ENCODE measurements at places on chromosomes 6 and 20.
A peak's percentile ranks its signal among the peaks of the same experiment; 100 is the strongest.

- DNase-seq, result no peak
These were observed 69.6 kb downstream of the JAG1 start for GRCh38 chr20:10603971-10604864.

GRCh38 chr6:14077193-14077867, 40.2 kb upstream of the CD83 start:
- no peak for DNase-seq

- DNase-seq, result no peak
These were observed 47.9 kb downstream of the CD2AP start for GRCh38 chr6:47525330-47526057.

GRCh38 chr6:106773522-106773921, 144.1 kb downstream of the QRSL1 start:
- no peak for DNase-seq

GRCh38 chr6:46979206-46979605, 57.5 kb upstream of the ADGRF5 start:
- DNase-seq, result no peak

DNA sequence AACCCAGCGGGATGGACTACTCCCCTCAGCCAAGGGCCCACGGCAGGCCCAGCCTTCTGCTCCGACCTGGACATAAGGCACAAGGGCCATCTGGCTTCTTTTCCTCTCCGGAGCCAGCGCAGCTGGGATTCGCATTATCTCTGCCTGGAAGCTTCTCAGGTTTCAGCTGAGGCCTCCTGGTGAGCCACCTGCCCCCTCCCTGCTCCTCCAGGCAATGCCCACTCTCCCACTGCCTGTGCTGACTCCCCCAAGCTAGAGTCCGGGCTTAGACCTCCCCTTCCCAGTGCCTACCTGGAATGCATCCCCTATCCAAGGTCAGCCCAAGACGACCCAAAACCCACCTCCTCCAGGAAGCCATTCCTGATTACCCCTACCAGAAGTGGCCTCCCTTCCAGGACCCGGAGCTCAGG, 60.7 kb downstream of the EZR start:
- DNase-seq, result peak; percentile 9

GRCh38 chr20:31723069-31723318, 326 bp upstream of the BCL2L1 start:
- no peak for DNase-seq

DNA sequence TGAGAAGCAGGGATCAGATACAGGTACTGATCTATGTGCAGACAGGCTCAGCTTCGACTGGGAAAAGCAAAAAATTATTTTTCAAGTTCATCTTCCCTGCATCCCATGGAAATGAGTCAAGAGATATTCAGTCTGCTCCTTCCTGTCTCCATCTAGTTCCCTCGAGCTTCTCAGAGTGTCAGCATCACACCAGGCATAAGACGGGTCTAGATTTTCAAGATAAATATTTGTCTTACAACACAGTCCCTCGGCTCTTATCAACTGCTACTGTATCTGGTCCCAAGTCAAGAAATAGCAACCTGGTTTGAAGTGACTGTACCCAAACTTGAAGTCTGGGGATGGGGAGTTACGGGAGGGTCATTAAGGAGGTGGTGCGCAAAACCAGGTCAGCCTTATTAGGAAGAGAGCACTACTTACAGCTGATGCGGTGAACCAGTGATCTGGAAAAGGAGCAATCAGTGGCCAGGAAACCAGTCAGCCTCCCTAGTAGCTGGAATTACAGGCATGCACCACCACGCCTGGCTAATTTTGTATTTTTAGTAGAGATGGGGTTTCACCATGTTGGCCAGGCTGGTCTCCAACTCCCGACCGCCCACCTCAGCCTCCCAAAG, 29.7 kb downstream of the ZMYND8 start:
- no peak for DNase-seq

GRCh38 chr6:126261792-126262421, 78.0 kb upstream of the CENPW start:
- DNase-seq, result no peak

DNA sequence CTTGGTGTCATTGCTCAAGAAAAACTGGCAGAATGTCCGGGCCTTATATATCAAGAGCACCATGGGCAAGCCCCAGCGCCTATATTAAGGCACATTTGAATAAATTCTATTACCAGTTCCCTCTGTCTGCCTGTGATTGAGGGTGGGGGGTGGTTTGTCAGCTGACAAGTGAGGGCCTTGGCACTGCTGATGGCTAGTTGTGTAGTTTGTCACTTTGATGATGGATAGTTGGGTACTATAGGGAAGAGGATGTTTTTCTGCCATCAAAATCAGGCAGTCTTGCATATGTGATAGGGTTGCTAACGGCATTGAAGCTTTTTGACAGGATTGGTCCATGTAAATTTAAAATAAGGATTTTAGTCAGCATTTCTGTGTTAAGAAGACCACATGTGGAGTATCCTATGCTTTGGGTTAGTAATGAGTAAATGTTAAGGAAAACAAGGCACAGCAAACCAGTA, 2.5 kb downstream of the RPL10A start:
- no peak for DNase-seq

DNA sequence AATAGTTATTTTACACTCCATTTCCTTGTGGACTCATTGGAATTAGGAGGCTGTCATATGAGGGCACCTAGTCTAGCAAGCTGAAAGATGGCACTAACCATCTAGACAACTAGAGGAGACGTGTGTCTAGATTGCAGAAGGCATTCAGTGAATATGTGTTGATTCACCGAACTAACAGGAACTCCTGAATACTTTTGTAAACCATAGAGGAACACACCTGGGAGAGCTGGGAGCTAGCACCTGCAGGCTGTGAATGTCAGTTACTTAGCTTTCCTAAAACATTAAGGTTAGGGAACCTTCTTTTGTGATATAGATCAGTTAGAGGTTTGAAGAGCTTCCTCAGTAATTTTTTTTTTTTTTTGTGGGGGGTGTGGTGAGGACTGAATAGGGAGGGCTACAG, 7.7 kb downstream of the OPN5 start:
- no peak for DNase-seq

GRCh38 chr6:119539066-119539746, 189.6 kb upstream of the MAN1A1 start:
- DNase-seq, result no peak

GRCh38 chr6:45577836-45578504, 200.2 kb upstream of the SUPT3H start:
- no peak for DNase-seq

DNA sequence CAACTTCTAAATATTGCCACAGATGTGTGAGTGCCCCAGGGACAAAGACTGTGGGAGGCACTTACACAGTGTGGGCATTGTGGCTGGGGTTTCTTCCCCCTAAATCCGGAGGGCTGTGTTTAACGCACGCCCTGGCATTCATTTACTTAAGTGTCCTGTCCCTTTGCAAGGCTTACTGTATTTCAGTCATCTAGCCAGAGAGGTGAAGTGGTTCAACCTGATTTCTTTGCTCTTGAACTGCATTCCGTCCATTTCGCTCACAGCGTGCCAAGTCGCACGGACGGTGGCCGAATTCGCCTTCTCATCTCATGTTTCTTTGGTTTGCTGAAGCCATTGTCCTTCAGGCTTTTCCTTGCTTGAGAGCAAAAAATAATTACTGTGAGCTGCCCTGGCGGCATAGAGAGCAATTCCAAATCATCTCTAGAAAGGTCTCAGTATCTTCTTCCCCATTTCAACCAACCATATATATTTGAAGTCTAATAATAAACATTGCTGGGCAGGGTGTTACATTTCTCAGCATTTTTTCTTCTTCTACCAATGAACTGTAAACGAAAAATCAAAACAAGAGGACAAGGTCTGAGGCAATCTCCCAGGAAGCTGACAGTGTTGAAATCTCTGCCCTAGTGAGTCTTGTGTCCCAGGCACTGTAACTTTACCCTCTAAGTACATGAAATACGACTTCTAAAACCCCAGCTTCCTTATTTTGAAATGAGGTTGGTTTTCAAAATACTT, 16.9 kb downstream of the SYTL3 start:
- no peak for DNase-seq

DNA sequence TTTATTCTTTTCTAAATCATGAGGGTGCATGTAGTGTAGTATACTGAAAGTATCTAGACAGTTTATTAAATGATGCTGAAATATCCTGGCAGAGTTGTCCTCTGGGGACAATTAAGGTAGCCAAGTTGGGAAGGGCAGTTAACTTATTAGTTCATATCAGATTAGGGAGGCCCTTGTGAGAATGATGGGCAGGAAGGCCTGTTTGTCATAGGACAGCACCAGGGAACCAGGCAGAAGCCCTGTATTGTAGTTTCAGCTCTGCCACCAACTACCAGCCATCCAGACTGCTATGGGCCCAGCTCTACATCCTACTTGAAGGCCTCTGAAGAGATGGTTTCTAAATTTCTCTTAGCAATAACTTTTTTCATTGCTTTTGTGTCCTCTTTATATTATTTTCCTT, 4.0 kb downstream of the MYLIP start:
- no peak for DNase-seq

GRCh38 chr20:31833130-31833930, 12.1 kb downstream of the FOXS1 start:
- peak; percentile 57 for DNase-seq

- no peak for DNase-seq
These were observed 5.4 kb downstream of the TRIM26 start for GRCh38 chr6:30207619-30208295.

GRCh38 chr6:121965739-121966138, 433.7 kb upstream of the HSF2 start:
- DNase-seq, result no peak

DNA sequence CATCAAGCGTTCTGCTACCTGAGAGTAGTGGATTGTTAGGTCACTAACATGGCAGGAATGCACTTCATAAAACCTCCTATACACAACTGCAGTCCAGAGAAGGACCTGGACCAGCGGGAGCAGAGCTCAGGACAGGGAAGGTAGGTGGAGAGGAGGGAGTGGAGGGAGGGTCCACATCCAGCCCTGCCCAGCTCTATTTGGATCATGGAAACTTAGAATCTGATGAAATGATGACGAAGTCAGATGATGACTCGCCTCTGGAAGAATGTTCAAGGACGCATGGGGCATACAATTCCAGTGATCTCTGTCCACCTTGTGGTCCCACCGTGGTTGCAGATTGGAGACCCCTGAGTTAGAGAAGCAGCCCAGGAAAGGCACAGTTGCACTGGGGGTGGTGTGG, 68.8 kb downstream of the CLIC5 start:
- no peak for DNase-seq

DNA sequence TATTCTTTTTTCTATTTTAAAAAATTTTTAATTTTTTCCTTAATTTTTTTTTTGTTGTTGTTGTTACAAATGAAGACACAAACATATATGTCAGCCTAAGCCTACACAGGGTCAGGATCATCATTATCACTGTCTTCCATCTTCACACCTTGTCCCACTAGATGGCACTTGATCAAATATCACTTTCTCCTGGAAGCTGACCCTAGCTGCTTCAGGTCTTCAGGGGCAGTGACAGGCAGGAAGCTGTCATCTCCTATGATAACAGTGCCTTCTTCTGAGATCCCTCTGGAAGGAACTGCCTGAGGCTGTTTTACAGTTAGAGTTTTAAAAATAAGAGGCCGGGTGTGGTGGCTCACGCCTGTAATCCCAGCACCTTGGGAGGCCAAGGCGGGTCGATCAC, 70.2 kb upstream of the EEF1E1 start:
- DNase-seq, result no peak

- DNase-seq, result no peak
These were observed 96.8 kb upstream of the SLC35F1 start for GRCh38 chr6:117810269-117810668.

- peak; percentile 34 for DNase-seq
These were observed 42.8 kb upstream of the DYNLRB1 start for GRCh38 chr20:34473262-34473883.

DNA sequence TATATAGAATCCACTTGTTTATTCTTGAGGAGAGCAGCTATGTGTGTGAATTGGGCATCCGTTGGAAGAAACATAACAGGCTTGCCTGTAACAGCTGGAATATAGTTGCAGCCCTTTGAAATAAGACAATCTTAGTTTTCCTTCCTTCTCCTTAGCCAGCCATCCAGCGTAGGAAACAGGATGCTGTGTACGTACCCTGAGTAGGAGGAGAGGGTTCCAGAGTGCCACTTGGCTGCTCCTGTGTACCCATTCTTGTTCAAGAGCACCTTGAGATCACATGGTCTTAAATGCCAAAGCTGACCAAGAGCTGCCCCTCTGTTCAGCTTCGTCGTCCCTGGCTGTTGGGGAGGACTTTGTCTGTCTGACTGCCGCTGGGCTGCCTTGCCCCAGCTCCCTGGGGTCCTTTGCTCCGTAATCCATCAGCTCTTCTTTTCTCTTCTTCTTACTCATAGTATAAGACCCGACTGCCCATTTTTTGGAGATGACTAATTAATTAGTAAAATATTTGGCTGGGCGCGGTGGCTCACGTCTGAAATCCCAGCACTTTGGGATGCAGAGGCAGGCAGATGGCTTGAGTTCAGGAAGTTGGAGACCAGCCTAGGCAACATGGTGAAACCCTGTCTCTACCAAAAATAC, 49.0 kb downstream of the RREB1 start:
- no peak for DNase-seq

GRCh38 chr6:27759930-27760329, 152.3 kb downstream of the OR2B2 start:
- no peak for DNase-seq

GRCh38 chr6:106501960-106502371, 127.3 kb downstream of the RTN4IP1 start:
- DNase-seq, result no peak

DNA sequence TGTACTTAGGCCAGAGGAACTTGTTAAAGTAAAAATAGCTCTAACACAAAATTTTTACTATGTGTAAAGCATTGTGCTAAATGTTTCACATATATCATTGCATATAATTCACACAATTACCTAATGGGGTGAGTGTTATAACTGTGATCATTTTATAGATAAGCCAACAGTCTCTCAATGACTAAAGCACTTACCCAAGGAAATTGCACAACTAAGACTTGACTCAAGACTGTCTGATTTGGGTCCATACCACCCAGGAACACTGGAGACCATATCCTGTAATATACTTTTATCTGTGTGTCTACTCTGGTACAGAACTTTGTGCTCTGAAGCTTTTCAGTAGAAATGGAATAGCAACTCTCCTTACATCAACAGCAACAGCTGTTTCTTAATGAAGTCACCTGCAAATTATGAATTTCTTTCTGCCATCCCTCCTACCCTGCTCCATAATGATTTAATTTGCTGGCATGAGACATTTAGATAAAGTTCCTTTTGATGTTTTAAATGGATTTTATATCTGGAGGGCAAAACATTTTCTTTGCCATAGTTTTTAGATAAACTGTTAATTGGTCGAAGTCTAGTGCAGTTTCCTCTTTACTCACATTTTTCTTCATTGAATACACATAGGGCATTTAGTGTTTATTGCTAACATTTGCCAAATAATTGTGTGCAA, 47.5 kb downstream of the TSPYL4 start:
- no peak for DNase-seq
